ENCODE measurements at places on chromosomes 11 and 22.

DNA sequence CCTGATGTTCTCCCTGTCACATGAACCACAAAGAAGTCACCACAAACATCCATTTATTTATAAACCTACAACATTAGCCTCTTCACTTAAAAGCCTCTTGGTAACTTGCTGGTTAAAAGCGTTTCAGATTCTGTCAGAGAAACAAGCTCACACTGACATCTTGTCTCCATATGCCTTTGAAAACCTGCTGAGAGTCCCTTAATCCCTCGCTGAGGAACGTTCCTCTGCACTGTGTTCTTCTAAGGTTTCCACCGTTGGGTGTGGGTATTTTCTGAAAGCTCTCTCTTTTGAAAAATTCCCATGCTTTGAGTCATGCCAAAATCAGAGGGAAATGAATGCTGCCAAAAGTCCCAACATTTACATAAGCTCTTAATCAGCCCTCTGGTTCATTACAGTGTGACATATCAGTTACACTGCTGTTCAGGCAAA lies 149.8 kb downstream of the CCDC34 start:
- no peak for DNase-seq

GRCh38 chr22:47176573-47177333 lies 414.3 kb downstream of the TBC1D22A start:
- DNase-seq, result no peak

- no peak for DNase-seq
Measured at GRCh38 chr11:32920570-32920969, 28.0 kb downstream of the QSER1 start.

DNA sequence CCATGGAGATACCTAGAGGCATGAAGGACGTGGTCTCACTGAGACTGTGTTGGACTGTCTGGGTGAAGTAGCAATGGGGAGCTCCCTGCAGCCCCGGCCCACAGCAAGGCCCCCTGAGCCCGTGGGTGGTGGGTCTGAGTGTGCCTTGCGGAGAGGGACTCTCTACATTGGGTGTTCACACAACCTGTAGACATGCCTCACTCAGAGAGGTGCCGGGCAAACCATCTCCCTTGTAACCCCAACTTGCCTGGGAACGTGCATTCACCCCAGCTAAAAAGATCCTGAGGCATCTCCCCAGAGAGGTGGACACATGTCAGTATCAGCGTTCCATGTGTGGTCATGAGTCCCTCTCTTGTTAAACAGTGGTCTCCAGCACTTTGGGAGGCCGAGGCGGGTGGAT lies 2.1 kb downstream of the VPREB1 start:
- DNase-seq, result no peak

DNA sequence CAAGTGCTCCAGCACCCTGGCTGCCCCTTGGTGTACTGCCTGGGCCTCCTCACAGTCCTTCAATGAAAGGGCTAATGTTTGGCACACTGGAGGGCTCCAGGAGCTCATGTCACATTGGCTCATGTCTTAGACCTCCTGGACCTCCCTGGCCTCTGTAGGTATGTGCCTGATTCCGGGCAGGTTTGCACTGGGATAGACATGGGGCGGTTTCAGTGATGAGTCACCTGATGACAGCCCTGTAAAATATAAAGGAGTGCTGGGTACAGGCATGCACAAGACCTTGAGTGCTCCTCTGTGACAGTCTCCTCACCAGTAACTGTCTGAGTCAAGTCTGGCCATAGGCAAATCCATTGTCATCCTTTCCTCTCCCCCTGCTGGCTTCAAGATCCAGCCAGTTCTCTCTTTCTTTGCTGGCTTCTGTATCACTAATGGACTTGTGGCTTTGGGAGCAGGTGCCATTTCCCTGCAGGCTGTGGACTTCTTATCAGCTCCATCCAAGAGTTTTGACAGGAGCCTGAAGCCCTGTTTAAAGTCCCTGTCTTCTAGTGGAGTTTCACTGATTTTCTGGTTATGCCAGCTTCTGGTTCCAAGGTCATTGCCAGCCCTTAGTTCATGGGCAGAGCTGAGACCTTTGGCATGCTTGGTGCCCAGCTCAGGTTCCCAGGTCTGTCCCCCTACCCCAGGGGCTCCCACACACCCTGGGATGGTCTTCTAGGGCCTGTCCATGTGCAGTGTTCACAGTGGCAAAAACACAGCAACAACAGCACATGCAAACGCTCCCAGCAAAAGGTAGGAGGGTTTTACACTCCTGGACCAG lies 22.7 kb upstream of the P2RY2 start:
- no peak for DNase-seq

DNA sequence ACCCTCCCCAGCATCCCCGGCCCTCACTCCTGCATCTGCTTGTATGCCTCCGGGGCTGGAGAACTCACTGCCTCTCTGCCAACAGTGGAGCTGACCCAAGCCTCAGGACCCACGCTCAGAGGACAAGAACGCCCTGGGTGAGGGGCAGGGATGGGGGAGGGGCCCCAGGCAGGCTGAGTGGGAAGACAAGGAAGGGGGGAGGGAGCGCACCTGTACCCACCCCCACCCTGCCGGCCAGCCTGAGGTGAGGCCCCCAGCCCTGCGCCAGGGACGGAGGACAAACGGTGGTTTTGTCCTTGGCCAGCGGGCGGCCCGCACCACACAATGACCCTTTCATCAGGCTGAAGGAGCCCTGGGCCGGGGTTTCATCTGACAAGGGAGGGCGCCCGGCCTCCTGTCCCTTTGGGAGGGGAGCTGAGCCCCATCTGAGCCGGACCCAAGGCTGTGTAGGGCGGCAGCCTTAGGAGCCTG lies 10.0 kb downstream of the WNT7B start:
- no peak for DNase-seq
